Activated T-helper 1 cell treated with anti-CD3 and anti-CD28 coated beads, Interleukin-2, amount 50 U/mL, for 16 hours (primary cell): ENCODE measurements at places on chromosomes 6 and 20.
A peak's percentile ranks its signal among the peaks of the same experiment; 100 is the strongest.

- DNase-seq = no peak
These were observed 71.6 kb downstream of the TFAP2A start for GRCh38 chr6:10343320-10343719.

GRCh38 chr20:10511509-10512251 lies 76.6 kb downstream of the SLX4IP start:
- DNase-seq = peak; percentile 32

DNA sequence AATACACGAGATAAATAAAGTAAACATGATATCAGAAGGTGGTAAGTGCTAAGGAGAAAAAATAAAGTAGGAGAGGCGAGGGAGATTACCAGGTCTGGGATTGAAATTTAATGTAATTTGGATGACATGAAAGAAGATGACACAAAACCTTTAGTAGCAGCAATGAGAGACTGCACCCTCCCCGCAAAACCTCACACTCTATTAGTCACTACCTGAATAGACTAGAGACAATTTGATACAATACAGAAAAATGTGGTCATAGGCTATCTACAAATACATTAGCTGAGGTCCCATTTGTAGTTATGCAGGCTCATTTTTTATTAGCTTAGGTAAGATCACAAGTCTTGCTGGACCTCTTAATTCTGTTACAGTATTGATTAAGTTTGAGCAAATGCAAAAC lies 125.5 kb downstream of the LRFN2 start:
- DNase-seq = no peak

DNA sequence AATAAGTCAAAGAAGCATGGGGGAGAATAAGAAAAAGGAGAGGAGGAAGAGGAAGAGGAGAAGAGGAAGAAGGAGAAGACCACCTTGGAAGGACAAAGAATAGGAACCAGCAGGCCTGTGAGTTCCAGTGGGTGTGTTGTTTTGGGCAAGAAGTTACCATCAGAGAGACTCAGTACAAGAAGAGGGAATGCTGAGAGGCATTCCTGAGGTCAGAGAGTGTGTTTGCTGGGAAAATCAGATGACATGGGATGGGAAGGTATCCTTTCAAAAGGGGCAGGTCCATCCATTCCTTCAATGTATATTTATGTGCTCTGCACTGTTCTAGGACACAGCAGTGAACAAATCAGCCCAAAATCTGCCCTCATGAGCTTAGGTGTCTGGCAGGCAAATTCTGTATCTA lies 40.5 kb upstream of the PRIM2 start:
- DNase-seq = no peak

DNA sequence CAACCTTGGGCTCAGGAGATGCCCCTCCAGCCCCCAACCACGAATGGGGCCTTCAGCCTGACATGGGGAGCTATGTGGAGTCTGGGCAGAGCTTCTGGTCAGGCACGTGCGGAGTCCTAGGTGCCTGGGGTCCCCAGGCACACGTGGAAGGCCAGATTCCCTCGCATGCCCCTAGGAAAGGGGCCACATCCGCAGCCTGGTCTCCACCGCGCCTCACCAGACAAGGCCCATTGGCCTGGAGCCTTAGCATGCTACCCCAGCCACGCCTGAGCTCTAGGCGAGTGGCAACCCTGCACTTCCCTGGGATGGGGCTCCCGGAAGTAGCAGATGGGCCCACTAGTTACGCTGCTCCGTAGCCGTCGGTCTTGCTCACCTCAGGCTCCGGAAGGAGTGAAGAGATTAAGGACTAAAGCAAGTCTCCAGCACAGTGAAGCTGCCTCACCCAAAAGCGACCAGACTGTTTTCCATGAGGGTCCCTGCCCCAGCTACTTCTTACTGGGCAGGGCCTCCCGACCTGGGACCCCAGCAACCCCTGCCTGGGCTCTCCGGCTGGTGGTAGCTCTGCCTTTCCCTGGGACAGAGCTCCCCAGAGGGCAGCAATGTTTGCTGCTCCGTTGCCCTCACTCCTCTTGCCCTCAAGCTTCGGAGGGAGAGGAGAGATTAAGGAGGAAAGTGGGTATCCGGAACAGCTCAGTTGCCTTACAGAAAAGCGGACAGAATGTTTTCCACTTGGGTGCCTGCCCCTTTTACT lies 93.2 kb upstream of the IMPG1 start:
- no peak for DNase-seq

DNA sequence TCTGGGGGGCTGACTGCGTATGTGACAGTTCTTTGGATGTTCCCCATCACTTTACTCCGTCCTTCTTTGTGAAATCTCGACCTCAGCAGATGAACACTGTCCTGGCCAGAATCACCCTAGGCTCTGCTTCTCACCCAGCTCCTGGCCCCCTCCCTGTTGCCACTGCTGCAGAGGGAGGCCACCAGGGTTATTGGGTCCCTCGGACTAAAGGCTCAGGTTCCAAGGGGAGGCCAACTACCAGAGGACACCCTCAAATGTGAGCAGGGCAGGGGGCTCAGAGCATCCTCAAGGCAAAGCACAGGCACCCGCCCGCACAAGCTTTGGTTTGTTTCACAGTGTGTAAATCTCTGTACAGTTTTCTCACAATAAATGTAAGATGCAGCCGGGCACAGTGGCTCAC lies 269.9 kb downstream of the UST start:
- no peak for DNase-seq

DNA sequence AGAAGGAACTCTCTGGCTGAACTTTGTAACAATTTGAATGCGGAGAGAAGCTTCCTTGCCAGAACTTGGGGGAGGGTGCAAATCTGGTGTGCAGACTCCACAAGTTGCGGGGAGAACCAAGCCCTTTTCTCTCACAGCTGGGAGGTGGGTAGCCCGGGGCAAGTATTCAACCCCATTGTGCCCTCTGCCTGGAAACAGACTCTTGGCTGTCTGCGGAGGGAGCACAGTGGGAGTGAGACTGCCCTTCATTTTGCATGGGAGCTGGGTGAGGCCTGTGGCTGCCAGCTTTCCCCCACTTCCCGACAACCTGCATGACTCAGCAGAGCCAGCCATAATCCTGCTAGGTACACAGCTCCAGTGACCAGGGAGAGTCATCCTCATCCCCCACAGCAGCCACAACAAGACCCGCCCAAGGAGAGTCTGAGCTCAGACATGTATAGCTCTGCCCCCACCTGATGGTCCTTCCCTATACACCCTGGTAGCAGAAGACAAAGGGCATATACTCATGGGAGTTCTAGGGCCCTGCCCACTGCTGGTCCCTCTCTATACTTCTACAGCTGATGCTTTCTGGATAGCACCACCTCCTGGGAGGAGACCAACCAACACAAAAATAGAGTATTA lies 29.4 kb upstream of the TPD52L1 start:
- DNase-seq = no peak

DNA sequence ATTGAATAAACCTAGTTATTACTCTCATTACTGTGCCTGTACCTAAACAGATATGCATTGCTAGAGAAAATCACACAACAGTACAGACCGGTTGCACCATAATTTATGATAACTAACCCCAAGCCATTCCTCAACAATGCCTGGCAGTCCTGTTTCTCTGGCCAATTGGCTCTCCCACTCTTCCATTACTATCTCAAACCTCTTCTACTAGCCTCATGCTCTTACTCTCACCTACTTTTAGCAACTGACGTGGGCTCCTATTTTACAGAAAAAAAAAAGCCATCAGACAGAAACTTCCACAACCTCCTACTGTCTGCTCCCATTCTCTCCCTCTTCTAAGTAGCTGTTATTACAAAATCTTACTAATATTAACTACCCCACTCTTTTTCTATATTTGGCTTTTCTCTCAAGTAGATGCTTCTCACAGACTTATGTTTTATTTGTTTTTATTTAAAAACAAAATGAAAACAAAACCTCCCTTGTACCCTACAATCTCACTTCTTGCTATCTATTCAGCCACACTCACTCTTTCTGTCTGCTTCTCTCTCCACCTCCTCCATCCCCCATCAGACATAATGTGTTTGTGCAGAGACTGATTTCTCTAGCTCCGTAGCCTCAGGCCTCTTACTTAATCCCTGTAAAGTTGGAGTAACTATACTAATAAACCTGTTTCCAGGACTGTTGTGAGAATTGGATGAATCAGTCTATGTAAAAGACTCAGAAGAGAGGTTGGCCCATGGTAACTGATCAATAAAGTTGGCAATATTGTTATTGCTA lies 9.1 kb downstream of the GOPC start:
- no peak for DNase-seq

- DNase-seq = no peak
These were observed 105.8 kb downstream of the QRSL1 start for GRCh38 chr6:106735136-106735633.

DNA sequence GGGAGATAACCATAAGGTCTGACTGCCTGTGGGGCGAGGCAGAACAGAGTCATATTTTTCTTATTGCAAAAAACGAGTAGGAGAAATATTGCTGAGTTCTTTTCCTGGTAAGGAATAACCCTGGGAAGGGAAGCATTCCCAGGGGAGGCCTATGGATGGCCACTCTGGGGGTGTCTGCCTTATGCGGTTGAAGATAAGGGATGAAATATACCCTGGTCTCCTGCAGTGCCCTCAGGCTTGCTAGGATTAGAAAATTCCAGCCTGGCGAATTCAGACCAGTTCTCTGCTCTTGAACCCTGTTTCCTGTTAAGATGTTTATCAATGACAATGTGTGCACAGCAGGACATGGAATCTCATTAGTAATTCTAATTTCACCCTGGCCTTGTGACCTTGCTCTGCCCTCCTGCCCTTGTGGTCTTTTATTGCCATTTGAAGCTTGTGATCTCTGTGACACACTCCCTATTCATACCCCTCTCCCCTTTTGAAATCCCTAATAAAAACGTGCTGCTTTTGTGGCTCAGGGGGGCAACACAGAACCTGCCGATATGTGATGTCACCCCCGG lies 491.1 kb upstream of the EYS start:
- DNase-seq = no peak

- DNase-seq = no peak
These were observed 234.4 kb downstream of the SYNE1 start for GRCh38 chr6:152402791-152403190.

- no peak for DNase-seq
These were observed 35.9 kb downstream of the DUSP22 start for GRCh38 chr6:328136-328670.

- peak; percentile 13 for DNase-seq
These were observed 743 bp downstream of the CMTR1 start for GRCh38 chr6:37433657-37434271.

DNA sequence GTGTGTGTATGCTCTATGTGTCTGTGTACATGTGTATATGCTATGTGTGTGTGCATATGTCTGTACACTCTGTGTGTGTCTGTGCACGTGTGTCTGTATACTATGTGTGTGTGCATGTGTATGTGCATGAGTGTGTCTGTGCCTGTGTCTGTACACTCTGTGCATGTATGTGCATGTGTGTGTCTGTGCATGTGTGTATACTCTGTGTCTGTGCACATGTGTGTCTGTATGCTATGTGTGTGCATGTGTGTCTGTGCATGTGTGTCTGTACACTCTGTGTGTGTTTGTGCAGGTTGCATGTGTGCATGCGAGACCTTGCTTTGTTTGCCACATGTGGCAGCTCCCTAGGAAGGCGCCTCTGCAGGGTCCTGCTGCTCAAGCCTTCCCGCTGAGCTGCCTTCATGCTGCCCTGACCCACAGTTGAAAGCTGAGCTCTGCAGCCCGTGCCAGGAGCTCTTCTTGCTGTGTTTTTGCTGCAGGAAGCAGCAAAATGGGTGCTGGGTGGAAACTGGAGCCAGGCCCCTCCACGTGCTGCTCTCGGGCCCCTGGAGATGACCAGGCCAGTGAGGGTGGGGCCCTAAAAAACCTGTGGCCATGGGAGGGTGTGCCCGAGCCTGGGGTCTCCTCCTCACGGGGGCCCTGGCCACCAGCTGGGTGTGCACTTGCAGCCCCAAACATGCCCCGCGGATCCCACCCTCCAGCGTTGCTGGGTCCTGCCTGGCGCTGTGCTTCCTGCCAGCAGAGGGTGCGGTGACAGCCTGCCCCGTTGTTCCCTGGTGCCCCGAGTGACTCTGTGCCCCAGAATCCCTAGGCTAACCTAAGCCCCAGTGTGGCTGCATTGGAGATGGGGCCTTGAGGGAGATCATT lies 109.1 kb downstream of the DACT2 start:
- no peak for DNase-seq

- DNase-seq = no peak
These were observed 66.1 kb downstream of the PRND start for GRCh38 chr20:4787820-4788219.

GRCh38 chr6:87555506-87555905 lies 34.3 kb downstream of the RARS2 start:
- no peak for DNase-seq

DNA sequence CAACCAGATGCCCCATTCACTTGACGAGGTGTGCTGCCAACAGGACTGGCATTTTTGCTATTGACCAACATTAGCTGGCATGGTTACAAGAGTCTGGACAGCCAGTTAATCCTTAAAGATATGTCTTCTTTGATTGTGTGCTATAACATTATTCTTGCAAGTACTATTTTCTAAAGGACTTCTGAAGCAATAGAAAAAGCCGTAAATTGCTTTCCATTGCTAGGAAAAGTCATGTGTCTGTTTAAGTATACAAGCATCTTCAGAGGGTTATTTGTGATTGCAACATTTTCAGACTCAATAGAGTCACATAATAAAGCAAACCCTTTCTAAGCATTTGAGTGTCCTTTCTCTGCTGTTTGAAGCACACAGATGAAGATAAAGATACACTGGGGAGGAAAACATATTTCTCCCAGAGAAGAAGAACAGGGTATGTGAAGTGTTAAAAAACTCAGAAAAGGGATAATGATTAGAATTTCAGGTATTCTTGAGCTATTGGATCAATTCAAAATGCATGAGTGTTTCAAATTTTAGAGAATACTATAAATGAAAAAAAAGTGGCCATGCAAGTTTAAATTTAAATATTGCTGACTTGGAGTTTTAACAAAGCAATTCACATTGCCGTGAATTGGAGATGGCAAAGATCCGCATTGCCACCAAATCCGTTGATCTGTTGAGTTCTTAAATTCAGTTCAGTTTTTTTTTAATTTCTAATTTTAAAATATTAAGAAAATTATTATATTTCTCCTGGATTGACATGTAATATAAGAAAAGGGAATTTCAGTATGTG lies 191.7 kb upstream of the MAP3K7 start:
- DNase-seq = no peak

DNA sequence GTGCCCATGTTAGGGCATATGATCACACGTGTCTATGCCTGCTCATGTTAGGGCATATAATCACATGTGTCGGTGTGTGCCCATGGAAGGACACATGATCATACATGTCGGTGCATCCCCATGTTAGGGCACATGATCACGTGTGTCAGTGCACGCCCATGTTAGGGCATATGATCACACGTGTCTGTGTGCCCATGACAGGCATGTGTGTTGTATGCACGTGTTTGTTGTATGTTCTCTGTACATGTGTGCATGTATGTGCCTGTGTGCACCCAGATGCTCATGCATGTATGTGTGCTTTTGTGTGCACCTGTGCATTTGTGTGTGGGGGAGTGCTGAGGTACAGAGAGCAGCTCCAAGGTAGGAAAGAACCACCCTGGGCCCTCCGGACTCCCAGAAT lies 29.8 kb downstream of the YTHDF1 start:
- DNase-seq = no peak

DNA sequence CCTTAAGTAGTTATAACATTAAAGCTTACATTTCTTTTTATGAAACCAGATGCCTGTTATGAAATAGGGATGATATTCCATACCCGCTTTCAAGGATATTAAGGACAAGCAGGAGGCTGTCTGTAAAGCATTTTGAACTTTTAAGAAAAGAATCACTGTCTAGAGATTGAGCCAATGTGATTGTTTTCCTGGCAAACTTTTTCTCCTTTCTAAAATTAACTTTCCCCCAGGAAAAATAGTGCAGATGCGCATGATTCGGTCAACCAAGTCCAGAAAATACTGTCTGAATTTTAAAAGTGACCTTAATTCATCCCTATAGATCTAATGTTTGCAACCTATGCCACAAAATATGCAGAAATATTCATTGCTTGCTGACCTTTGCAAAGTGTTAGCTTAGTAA lies 15.1 kb upstream of the DEK start:
- DNase-seq = no peak

GRCh38 chr20:19433371-19434350 lies 221.2 kb downstream of the SLC24A3 start:
- DNase-seq = no peak
